ENCODE measurements at places on chromosomes 12 and 14. TPM values are rescaled to one million over a fixed set of nuclear protein-coding genes. Genes with fewer than 3 reads are reported as not detected.
A peak's percentile ranks its signal among the peaks of the same experiment; 100 is the strongest.

DNA sequence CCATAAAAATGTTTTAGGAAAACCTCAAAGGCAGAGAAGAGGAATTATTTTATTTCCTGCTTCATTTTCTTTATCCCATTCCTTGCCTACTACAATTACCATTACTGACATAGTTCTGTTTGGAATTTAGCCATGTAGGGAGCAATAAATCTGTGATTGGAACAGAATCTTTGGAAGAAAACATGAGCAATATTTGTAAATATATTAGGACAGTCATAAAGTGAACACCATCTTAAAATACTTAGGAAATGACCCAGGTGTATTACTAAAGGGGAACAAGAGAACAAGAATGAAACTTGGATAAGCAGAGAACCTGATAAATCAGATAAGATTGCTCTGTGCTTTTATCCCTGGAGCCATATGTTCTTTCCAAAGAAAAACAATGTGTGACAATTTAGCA is 1326.0 kb upstream of the FLRT2 start:
- DNase-seq, result no peak

GRCh38 chr14:24535737-24536136 is 27.7 kb upstream of the CMA1 start:
- no peak for DNase-seq

DNA sequence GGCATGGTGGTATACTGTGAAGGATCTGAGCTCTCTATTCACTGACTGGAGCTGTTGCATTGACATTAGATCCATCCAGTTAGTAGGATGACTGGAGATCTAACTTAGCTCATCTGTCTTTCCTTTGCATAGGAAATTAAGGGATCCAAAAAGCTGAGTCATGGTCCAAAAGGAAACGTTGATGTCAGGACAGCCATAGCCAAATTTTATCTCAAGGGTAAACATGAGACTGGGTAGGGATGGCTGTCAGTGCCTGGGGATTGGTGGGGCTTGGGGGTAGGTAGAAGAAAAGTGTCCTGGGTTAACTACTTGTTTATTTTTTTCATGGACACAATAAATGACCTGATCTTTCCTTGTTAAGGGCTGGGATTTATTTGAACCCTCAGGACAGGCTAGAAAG is 4.6 kb downstream of the FAM177A1 start:
- peak; percentile 66 for DNase-seq

- no peak for DNase-seq
Measured at GRCh38 chr12:4302881-4303280, 18.1 kb upstream of the TIGAR start.

DNA sequence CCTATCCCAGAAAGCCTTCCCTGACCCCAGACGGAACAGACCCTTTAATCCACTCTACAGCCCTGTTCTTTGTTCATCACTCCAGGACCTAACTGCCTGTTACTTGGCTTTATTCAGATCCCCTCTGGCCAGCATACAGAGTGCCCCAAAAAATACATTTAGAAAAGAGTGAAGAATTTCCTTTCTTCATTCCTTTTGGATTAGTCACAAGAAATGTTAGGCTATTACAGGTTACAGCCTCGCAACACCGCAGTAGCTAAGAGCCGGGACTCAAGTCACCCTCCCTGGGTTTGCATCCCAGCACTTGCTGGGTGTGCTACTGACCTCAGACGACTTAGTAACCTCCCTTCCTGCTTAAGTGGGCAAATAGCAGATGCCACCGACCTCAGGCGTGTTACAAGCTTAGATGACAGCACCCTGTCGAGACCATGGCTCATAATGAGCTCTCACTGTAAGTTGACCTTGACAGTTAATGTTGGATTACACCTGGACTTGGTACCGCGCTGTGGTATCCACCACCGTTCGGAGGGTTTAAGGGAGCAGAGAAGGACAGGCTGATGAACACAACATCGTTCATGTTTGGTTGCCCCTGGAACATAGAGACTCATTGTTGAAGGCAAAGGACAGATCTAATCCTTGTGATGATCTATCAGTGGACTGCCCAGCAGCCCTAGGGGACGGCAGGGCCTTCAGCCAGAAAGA is 12.9 kb downstream of the GLRX5 start:
- peak; percentile 41 for DNase-seq

- DNase-seq, result peak; percentile 85
Measured at GRCh38 chr14:53924753-53925152, 31.9 kb downstream of the BMP4 start.

DNA sequence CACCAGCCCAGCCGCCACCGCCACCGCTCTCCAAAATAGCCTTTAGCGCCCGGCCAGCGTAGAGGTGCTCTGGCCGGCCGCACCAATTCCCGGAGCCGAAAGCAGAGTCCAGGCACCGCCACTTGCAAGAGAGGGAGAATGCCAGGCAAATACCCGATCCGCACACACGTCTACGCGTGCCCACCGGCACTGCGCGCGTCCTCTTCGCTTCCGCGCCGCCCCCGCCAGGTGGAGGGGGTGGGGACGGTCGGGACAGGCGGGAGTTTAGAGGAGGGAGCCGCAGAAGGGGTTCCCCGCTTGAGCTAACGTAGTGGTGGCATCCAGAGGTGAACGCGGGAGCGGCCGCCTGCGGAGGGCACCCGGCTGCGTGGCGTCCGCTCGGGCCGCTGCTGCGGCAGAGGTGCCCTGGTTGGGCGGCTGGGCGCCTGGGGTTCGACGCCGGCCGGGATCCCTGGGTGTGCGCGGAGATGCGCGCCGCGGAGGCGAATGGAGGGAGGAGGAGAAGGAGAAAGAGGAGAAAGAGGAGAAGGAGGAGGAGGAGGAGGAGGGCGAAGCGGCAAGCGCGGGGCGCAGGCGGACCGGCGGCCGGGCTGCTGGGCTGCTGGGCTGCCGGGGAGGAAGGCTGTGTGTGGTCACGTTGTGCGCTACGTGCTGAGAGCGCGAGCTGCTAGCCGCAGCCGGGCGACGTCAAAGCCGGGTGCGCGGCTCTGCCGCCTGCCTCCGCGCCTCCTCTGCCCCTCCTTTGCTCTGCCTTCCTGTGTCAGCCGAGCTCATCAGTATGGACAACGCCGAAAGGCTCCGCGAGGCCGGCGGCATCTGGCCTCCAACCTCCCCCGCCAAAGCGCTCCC is at the start of gene MDGA2:
TSS of gene MDGA2 (minus strand) at position 140 of the 849 bp plus-strand sequence.
- peak; percentile 49 for DNase-seq

DNA sequence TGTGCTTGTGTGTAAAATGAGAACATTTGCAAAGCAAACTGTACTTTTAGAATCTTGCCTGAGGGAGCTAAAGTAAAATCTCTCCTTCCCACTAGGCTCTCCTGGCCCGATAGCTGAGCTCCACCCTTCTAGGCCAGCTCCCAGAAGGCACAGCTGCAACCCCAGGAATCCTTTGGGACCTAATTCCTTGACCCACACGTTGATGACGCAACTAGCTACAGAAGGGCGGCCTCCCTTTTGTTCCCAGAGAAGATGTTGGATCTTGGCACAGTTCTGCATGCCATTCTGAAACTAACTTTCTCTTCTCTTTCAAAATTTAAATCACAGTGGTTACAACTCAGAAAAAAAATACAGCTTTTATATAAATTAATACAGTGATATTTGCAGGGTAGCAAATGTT is 268.1 kb downstream of the EGLN3 start:
- peak; percentile 96 for DNase-seq

KIF5A gene
- 0.53 TPM for polyA plus RNA-seq

FBXW8 gene
- 21.4 TPM for polyA plus RNA-seq

RIPK3 gene
- 0.34 TPM for polyA plus RNA-seq

TBX5 gene
- 15.9 TPM for polyA plus RNA-seq

CCDC196 gene
- polyA plus RNA-seq, result not detected

ARL6IP4 gene
- polyA plus RNA-seq, result 196 TPM

All from fibroblast of lung (primary cell).